ENCODE measurements at places on chromosomes 3 and 15.

DNA sequence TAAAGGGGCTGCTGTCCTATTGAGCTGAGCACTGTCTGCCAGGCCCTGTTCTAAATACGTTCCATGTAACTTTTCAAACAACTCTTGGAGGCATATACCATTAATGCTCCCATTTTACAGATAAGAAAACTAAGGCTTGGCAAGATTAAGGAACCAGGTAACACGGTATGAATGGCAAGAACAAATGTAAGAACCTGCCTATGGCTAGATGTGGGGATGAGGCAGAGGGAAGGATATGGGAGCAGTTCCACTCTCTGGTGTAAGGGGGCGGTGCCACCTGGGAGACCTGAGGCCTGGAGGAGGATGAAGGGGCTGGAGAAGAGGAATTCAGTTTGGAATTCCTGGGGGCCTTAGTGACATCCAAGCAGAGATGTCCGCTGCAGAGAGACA lies 3.8 kb upstream of the LMAN1L start:
- no peak for DNase-seq

GRCh38 chr3:13750731-13751130 lies 129.1 kb downstream of the WNT7A start:
- DNase-seq = no peak

- DNase-seq = no peak
Measured at GRCh38 chr15:72953306-72953705, 99.0 kb upstream of the NEO1 start.

- DNase-seq = no peak
Measured at GRCh38 chr3:121809249-121809648, 25.6 kb downstream of the IQCB1 start.

DNA sequence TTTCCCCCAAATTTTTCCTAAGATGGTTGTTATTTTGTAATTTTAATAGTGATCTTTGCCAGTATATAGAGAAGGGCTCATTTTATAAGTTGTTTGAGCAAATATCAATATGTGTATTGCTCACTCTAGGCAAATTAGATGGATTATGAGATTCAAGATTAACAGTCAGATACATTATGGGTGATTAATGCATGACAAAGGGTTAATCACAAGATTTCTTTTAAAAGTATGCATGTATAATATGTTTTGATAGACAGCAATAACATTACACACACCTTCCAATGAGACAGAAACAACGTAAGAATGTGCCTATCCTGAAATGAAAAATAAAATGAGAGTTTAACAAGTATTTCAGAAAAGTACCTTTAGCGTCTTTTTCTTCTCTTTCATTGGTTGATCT lies 547.6 kb upstream of the AGTR1 start:
- DNase-seq = no peak

- DNase-seq = no peak
Measured at GRCh38 chr15:77039848-77040247, 31.1 kb downstream of the TSPAN3 start.

GRCh38 chr3:32743934-32744333 lies 58.9 kb downstream of the CNOT10 start:
- no peak for DNase-seq

GRCh38 chr3:15636028-15636709 lies 34.6 kb downstream of the BTD start:
- DNase-seq = peak; percentile 52

GRCh38 chr3:31252216-31253185 lies 280.2 kb upstream of the STT3B start:
- no peak for DNase-seq

Data from common myeloid progenitor, CD34-positive (primary cell).